ENCODE measurements at places on chromosomes 5 and 9. TPM values are rescaled to one million over a fixed set of nuclear protein-coding genes. Genes with fewer than 3 reads are reported as not detected.

PPIC gene
- total RNA-seq: 133 TPM

SNCAIP gene
- not detected for total RNA-seq

PCDHGB2 gene
- not detected for total RNA-seq

CDX1 gene
- total RNA-seq: 1.8 TPM

SMIM33 gene
- not detected for total RNA-seq

GRCh38 chr9:18896531-18897179 lies 136.4 kb downstream of the SAXO1 start:
- H3K36me3 ChIP-seq: no peaks in the 10 kb centered on the region
- DNase-seq: no peak
- no peaks in the 10 kb centered on the region for H3K4me1 ChIP-seq
- no peak overlapping the region for H3K4me3 ChIP-seq

- no peak overlapping the region for H3K4me3 ChIP-seq
- no peaks in the 10 kb centered on the region for H3K27me3 ChIP-seq
- peak overlapping the region; percentile 54 for H3K27ac ChIP-seq
- peaks cover 51% of the 10 kb centered on the region for H3K4me1 ChIP-seq
- DNase-seq: no peak
- H3K36me3 ChIP-seq: no peaks in the 10 kb centered on the region
Observed at GRCh38 chr5:113166261-113166660, 189.7 kb downstream of the DCP2 start.

DNA sequence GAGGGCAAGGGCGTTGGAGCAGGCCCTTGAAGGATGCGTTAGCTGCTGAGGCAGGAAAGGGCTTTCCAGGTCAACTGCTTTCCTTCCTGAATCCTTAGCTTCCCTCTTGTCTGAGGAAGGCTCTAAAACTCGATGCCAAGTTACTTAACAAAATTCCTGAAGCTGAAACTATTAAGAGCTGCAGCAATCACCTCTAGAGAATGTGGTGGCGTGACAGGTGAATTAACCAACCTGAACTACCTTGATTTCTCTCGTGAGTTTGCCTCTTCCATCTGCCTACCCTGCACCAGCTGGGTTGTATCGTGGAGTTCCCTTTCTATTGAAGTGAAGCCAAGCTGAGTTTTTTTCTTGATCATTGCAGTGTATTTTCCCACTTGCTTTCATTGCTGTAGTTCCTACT lies 96.1 kb downstream of the PDE8B start:
- H3K4me3 ChIP-seq: no peak overlapping the region
- H3K27me3 ChIP-seq: no peaks in the 10 kb centered on the region
- H3K36me3 ChIP-seq: no peaks in the 10 kb centered on the region
- no peak for DNase-seq

GRCh38 chr5:13508559-13508958 lies 435.9 kb downstream of the DNAH5 start:
- H3K27ac ChIP-seq: no peak overlapping the region
- no peak for DNase-seq
- no peaks in the 10 kb centered on the region for H3K36me3 ChIP-seq
- no peak overlapping the region for H3K4me3 ChIP-seq

- no peak overlapping the region for H3K4me3 ChIP-seq
- H3K27me3 ChIP-seq: no peaks in the 10 kb centered on the region
- H3K4me1 ChIP-seq: peaks cover 29% of the 10 kb centered on the region
- peak; percentile 54 for DNase-seq
Observed at GRCh38 chr5:15009420-15009819, 137.8 kb upstream of the ANKH start.

- no peak overlapping the region for H3K27ac ChIP-seq
- DNase-seq: no peak
- no peak overlapping the region for H3K4me3 ChIP-seq
- peaks cover 37% of the 10 kb centered on the region for H3K4me1 ChIP-seq
- no peaks in the 10 kb centered on the region for H3K36me3 ChIP-seq
Observed at GRCh38 chr5:40484495-40484894, 195.2 kb upstream of the PTGER4 start.

DNA sequence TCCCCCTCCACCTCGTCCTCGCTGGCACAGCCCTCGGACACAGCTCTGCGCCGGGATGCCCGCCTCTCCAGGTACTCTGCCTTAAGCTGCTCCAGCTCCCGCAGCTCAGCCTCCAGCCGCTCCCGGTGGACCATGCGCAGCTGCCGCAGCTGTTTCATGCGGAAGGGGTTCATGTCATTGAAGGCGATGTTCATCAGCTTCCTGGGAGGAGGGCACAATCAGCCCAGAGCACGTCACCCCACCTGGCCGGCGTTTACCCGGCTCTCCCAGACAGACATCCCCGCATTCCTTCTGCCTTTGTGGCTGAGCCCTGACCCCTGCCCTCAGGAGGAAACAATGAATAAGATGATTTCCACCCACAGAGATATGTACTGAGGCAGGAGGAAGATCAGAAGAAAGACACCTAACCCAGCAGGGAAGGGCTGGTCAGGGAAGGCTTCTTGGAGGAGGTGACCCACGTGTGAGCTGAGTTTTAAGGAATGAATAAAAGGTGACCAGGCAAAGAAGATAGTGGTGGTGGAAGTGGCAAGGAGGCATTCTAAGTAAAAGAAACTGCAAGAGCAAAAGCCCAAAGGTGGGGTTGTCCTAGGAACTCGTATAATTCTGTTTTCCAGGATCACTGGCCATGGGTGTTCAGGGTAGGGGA lies 7.1 kb upstream of the CORO2A start:
- H3K4me3 ChIP-seq: no peak overlapping the region
- H3K27me3 ChIP-seq: no peaks in the 10 kb centered on the region

DNA sequence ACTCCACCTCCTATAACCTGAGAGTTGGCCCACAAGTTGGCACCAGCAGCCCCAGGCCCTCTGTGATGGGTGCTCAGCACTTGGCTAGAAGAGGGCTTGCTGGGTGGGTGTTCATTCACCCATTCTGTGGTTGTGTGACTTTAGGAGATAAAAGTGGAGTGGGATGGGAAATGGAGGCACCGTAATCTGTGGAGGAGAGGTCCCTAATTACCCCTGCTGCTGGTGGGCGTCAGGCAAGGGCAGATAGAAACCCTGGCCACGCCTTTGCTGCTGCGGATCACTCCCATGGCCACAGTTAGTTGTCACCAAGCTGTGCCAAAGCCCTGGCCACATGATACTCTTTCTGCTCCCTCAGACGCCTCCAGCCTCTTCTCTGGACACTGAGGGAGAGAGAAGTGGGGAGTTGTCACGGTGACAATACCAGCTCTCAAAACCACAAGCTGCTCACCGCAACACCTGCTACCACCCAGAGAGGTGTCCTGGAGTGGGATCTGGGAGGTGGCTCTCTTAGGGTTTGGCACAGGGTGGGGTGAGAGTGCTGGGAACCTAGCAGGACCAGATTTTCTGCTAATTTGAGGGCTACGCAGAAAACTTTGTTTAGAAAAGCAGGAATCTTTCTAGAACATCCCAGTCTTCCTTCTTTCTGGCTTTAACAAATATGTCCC lies 12.0 kb upstream of the NEUROG1 start:
- no peak for DNase-seq
- H3K4me1 ChIP-seq: peaks cover 11% of the 10 kb centered on the region
- H3K36me3 ChIP-seq: no peaks in the 10 kb centered on the region
- no peak overlapping the region for H3K27ac ChIP-seq
- no peak overlapping the region for H3K4me3 ChIP-seq

DNA sequence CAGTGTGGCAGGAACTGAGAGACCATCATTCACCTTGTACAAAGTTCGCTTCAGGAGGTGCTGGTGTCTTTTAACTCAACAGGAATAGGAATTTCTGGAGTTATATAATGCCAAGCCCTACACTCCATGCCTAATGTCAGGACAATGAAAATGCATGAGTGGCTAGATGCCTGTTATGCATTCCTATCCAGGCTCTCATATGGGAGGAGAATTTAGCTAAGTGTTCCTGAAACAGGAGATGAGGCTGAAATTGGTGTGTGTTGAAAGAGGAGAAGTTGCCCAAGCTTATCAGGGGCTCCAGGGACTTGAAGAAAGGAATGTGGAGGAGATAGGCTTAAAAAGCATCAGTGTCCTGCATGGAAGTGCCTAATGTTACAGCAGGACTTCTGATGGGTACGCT lies 26.8 kb upstream of the PRUNE2 start:
- no peak overlapping the region for H3K4me3 ChIP-seq
- H3K27ac ChIP-seq: no peak overlapping the region
- no peaks in the 10 kb centered on the region for H3K36me3 ChIP-seq
- H3K27me3 ChIP-seq: no peaks in the 10 kb centered on the region
- peaks cover 3% of the 10 kb centered on the region for H3K4me1 ChIP-seq
- DNase-seq: no peak

DNA sequence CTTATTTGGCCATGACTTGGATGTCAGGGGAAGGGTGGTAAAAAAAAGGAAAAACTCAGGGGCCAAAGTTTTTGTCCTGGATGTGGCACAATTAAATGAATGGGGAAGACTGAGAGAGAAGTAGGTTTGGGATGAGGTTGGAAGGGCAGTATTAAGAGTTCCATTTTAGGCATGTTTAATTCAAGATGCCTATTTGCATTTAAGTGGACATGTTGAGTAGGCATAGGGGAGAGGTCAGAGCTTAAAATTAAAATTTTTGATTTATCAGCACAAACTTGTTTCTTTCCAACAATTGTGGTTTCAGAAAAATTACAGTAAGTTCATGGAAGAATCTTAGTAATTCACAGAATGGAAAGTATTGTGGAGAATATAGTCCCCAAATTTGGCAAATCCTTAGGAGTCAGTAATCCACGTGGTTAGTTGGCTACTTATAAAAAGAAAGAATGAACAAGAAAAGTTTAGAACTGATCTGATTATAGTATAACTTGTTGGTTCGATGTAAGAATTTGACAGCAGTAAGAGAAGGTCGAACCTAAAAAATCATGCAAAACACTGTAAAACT lies 265.9 kb downstream of the SAXO1 start:
- H3K27me3 ChIP-seq: no peaks in the 10 kb centered on the region
- no peak for DNase-seq
- no peak overlapping the region for H3K4me3 ChIP-seq
- no peaks in the 10 kb centered on the region for H3K4me1 ChIP-seq
- no peak overlapping the region for H3K27ac ChIP-seq
- no peaks in the 10 kb centered on the region for H3K36me3 ChIP-seq

DNA sequence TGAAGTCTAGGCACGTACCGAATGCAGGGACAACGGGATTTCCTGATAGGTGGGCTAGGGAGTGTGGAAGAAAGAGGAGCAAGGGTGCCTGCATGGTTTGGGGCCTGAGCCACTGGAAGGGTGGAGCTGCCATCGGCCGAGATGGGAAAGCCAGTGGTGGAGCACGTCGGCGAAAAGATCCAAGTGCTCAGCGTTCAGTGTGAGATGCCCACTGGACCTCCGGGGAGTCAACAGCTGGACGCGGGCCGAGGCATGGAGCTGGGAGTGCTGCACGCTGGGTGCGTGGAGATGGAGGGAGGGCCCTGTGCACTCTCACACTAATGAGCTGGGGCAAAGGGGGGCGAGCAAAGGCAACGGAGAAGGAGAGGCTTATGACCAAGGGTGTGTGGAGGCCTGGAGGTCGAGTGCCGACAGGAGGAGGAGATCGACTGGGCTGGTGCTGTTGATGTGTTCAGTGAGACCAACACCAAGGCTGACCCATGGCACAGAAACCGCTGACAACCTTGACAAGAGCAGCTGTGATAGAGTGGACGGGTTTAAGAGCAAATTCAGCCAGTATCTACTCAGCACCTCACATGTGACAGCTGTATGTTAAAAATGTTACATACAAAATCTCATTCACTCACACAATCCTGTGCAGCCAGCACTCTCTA lies 85.7 kb downstream of the STK10 start:
- peaks cover 49% of the 10 kb centered on the region for H3K4me1 ChIP-seq
- H3K4me3 ChIP-seq: no peak overlapping the region
- H3K27me3 ChIP-seq: no peaks in the 10 kb centered on the region

GRCh38 chr9:33180526-33181184 lies 13.5 kb upstream of the B4GALT1 start:
- no peak overlapping the region for H3K27ac ChIP-seq
- no peak overlapping the region for H3K4me3 ChIP-seq
- no peaks in the 10 kb centered on the region for H3K27me3 ChIP-seq
- H3K4me1 ChIP-seq: no peaks in the 10 kb centered on the region

DNA sequence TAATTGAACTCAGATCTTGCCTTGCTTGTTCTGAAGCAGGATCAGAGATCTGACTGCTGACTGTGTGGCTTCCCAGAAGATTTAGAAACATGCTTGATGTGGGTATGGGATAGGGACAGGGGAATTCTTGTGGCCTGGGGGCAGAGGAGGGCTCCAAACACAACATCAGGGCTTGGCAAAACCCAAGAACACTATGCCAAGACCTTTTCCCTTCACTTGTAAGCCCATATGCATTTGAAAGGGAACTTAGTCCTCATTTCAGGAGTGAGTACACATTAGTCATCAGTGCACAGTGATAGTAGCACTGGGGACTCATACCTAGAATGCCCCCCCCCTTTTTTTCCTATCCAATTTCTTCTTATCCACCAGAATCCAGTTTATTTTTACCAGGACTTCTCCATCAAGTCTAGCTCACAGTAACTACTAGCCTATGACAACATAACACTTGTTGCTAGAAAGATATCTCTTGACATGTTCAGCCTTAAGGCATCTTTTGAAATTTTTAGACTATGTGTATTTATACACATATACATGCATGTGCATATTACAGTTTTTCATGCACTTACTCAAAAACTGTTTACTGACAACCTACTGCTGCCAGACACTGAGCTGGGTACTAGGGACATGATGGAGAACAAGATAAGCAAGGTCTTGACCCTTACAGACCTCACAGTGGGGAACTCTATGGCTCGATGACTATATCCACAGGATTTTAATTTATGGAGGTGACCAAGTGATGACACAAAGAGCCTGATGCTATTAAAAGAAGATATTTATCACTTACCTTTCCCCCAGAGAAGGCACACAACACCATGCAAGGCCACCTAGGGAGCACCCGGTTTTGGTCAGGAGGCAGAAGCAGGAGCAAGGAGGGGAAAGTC lies 158.3 kb upstream of the MAP3K1 start:
- peaks cover 17% of the 10 kb centered on the region for H3K4me1 ChIP-seq
- H3K4me3 ChIP-seq: no peak overlapping the region
- no peak overlapping the region for H3K27ac ChIP-seq
- H3K27me3 ChIP-seq: no peaks in the 10 kb centered on the region
- no peak for DNase-seq

DNA sequence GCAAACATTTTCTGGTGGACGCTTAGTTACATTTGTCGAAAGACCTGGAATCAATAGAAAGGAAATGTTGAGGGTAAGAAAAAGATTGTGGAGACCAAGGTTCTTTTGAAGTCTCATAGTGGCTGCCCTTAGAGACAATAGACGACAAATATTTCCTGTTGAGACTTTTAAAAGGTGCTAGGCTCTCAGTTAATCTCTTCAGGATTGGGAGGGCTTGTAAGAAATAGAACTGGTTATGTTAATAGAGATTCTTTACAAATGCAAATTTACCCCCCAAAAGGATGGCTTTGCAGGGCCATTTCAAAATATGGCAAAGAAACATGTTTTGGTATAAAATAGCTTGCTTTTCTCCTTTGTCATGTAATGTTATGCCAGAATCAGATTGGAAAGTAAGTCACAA lies 428.2 kb upstream of the CTNND2 start:
- no peaks in the 10 kb centered on the region for H3K27me3 ChIP-seq
- no peak overlapping the region for H3K27ac ChIP-seq
- H3K4me3 ChIP-seq: no peak overlapping the region
- H3K4me1 ChIP-seq: no peaks in the 10 kb centered on the region

GRCh38 chr5:167920589-167920988 lies 370.9 kb upstream of the WWC1 start:
- peaks cover 41% of the 10 kb centered on the region for H3K4me1 ChIP-seq
- no peak for DNase-seq
- H3K36me3 ChIP-seq: no peaks in the 10 kb centered on the region
- H3K27me3 ChIP-seq: no peaks in the 10 kb centered on the region
- H3K4me3 ChIP-seq: no peak overlapping the region
